ENCODE measurements at places on chromosomes 2 and 18.

DNA sequence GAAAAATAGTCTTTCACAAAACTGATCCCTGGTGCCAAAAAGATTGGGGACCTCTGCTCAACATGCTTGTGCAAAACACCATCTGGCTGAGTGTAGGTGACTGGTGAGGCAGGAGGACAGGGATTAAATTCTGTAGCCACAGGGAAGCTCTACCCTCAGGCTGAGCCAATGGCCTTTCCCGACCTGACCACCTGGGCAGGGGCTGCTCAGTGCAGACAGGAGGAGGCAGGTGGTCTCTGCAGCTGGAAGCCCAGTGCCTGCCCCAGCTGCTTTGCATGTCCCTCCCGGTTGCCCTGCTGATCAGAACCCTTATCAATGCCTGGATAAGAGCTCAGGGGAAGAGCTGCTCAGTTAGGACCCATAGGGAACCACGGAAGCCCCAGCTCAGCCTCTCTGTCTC is 235.3 kb downstream of the ANKRD36 start:
- DNase-seq: no peak

DNA sequence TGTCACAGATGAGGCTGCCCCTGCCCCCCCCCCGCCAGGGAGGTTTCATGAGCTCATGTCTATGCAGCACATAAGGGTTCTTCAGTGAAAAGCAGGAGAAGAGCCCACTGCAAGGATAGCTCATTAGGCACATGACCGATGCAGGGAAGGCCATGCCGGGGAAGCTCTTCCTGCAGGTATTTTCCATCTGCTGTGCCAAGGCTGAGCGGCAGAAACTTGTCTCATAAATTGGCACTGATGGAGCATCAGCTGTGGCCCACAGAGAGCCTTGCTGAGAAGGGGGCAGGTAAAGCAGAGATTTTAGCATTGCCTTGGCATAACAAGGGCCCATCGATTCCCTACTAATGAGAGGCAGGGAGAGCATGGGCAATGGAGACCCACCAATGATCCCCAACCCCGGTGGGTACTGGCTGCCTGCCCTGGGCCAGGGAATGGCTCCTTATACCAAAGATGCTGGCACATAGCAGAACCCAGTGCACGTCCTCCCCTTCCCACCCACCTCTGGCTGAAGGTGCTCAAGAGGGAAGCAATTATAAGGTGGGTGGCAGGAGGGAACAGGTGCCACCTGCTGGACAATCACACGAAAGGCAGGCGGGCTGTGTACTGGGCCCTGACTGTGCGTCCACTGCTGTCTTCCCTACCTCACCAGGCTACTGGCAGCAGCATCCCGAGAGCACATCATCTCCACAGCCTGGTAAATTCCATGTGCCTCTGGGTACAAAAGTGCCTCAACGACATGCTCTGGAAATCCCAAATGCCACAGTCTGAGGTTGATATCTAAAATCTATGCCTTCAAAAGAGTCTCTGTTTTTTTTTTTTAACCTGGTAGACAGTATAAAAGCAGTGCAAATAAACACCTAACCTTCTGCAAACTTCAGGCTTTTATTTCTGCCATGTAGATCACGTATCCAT is 41.4 kb downstream of the STEAP3 start:
- DNase-seq: no peak

GRCh38 chr18:2686349-2686968 is 30.9 kb downstream of the SMCHD1 start:
- no peak for DNase-seq

GRCh38 chr18:3183103-3183717 is 36.6 kb downstream of the MYOM1 start:
- DNase-seq: no peak

- DNase-seq: no peak
Observed at GRCh38 chr2:162037028-162037795, 36.8 kb downstream of the DPP4 start.

DNA sequence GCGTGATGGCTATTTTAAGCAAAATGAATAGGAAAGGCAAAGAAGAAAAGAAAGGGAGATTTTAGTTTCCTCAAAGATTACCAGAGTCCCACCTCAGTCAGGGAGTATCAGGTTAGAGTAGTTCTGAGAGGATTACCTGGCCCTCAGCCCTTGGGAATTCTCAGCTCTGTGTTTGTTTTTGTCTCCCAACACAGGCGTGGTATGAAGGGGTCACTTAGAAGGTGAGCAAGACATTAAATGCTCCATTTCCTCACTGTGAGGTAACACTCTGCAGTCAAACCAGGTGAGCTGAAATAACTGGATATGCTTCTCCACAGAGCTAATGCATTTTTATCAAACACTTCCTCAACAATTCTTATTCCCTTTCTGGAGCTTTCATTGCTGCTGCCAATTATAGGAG is 232.2 kb downstream of the IKZF2 start:
- no peak for DNase-seq

DNA sequence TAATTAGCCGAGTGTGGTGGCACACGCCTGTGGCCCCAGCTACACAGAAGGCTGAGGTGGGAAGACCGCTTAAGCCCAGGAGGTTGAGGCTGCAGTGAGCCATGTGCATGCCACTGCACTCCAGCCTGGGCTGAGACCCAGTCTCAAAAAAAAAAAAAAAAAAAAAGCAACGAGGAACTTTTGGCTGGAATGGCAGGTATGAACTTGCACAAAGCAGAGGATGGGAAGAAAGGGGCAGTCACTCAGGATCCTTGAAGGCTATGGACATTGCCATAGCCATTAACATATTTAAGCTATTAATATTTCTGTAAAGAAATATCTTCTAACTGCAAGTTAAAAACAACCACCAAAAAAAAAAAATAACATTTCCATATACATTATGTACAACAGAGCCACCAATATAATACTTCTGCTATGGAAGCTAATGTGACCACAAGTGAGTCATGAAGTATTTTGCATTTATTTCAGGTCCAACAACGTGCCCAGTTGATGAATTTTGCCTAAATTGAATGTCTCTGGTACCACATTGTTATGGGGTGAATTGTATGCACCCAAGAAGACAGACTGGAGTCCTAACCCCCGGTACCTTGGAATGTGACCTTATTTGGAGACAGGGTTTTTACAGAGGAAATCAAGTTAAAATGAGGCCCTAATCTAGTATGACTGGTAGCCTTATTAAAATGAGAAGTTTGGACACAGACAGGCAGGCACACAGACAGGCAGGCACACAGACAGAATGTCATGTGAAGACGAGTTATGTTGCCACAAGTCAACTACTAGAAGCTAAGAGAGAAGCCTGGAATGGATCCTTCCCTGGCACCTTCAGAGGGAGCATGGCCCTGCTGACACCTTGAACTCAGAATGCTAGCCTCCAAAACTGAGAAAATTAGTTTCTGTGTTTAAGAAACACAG is 102.8 kb downstream of the RBMS1 start:
- no peak for DNase-seq

DNA sequence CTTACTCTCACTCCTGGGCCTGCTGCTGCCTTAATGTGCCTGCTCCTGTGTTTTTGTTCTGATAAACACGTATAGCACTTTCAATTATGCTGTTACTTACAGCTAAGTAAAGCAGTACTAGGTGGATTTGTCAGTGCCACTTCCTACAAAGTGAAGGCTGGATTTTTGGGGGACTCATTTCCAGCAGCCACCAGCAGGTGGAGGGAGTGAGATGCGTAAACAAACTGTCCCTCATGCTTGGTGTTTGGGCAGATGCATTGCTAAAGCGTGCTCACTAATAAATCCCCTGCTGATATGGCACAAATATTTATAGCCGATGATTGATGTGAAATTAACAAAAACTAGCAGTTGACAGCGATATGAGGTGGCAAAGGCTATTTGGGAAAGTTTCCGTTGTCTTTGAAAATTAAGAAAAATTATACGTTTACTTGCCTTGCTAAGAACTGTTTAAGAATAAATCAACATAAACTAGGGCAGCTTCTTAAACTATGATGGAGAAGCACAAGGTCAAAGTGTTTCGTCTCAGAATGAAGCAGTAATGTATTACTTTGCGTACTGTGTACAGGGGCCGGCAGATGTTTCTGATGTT is 101.7 kb downstream of the AGAP1 start:
- no peak for DNase-seq

DNA sequence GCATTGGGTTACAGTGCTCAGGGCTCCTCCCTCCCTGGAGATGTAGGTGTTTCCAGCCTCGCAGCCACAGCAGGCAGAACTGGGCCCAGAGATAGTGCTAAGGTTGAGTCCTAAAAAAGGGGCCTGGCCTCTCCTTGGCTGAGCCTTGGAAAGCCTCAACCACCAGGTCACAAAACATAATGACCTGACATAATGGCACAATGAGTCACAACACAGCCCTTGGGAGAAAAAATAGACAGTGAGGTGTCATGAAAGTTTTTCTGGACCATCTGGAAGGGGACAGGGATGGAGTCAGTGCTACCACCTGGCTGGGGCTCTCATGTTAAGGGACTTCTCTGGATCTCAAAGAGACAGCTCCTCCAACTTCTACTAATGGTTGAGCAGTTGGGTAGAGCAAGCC is 92.4 kb upstream of the LCLAT1 start:
- no peak for DNase-seq

- no peak for DNase-seq
Observed at GRCh38 chr18:35707247-35707646, 125.7 kb downstream of the GALNT1 start.

GRCh38 chr2:120863661-120864320 is 128.1 kb downstream of the GLI2 start:
- DNase-seq: no peak

GRCh38 chr2:214648520-214648919 is 161.0 kb downstream of the BARD1 start:
- DNase-seq: no peak

GRCh38 chr2:216644842-216645635 is 11.8 kb downstream of the IGFBP2 start:
- DNase-seq: no peak

DNA sequence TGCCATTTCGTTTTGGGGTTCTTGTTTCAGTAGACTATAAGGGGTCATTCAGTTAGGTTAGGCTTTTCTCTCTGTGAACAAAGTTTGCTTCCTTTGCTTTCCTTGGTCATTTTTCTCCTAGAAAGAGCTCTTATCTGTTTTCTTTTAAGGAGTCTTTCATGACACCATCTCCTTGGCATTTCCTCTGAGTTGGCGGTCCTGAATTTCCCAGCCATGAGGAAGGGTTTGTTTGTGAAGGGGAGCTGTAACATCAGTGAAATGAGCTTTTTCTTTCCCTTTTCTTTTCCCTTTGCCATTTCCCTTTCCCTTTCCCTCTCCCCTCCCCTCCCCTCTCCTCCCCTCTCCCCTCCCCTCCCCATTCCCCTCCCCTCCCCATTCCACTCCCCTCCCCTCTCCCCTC is 61.7 kb downstream of the MAP4K4 start:
- no peak for DNase-seq

DNA sequence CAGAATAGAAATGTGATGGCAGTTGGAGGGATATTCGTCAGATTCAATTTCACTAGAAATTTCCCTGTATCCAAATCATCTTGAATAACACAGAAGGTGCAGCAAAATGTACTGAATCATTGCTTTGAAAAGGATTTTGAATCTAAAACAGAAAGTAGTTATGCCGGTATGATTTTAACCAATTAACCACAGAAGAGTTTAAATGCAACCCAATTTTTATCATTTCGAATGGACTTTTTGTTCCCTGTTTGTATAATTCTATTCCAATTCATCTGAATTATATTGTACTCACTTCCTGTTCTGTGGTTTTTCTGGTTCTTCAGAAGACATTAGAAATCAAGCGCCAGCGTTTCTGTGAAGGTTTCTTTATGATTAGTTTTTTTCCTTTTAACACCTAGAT is 190.4 kb downstream of the MYO3B start:
- DNase-seq: no peak

DNA sequence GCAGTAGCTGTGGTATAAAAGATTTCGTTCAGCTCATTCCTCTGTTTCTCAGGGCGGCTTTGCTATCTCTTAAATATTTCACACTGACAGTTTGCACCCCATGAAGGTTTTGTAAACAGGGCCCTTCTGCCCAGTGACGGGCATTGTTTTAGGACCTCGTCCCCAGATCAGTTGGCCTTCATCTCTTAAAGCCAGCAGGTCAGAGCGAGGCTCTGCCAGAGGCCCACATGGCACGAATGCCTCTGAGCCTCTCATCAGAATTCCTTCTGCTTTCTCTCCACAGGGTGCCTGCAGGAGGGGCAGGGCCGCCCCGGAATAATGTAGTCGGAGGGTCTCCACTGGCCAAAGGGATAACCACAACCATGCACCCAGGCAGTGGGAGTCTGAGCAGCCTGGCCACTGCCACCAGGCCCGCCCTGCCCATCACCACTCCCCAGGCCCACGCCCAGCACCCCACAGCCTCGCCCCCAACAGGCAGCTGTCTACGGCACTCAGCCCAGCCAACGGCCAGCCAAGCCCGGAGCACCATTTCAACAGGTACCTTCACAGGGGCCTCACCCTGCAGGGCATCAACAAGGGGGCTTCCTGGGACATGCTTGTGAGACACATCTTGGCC is 177.0 kb downstream of the SEPTIN10 start:
- DNase-seq: no peak

GRCh38 chr2:3348767-3349166 is 28.9 kb downstream of the EIPR1 start:
- DNase-seq: no peak

DNA sequence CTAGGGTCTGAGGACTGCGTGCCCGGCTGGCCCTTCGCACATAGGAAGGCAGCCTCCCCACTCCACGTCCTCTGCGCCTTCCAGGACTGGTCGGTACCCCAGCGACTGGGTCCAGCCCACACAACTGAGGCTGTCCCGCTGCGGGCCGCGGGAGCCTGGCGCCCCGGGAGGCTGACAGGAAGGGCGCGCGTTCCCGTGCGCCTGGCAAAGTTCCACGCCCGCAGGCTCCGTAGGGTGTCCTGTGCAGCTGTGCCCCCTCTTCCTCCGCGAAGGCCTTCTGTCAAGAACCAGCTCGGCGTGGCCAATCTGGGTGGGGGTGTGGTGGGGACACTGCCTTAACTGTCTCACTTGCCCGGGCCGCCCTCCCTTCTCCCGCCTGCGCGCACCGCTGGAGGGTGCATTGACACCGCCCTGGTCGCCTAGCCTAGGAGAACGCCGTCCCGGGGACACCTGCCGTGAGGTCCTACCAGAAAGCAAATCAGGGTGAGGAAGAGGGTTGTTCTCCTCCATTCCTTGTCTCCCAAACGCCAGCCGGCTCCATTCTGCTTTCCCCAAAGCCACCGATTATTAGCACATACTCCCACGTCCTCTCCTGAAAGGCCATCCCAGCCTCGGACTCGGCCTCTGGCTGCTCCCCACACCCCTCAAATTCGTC is 618 bp upstream of the LYPD1 start:
- DNase-seq: peak; percentile 71

DNA sequence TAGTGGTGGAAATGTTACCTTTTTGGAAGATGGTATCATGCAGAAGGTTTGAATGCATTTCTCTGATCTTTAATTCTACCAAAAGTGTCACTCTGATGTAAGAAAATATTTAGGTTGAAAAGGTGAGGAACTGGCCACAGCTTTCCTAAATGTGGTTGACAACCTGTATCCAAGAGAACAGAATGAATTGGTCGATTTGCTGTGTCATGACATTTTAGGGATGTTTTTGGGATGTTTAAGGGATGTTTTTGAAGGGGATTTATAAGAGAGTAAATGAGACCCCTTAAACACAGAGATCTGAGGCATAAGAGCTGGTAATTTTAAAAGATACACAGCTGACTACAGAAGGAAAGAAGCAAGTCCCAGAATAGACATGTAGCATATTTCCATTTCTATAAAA is 270.8 kb upstream of the EPAS1 start:
- DNase-seq: no peak

- no peak for DNase-seq
Observed at GRCh38 chr18:40868110-40868858, 1086.8 kb upstream of the PIK3C3 start.

All from type B pancreatic cell (in vitro differentiated cells).